AG10803 (cell line): ENCODE measurements at places on chromosomes 13 and 19.

GRCh38 chr13:37094840-37095239 is 10.6 kb downstream of the CSNK1A1L start:
- no peak for DNase-seq

GRCh38 chr13:59621773-59622172 is 542.0 kb downstream of the DIAPH3 start:
- no peak for DNase-seq

DNA sequence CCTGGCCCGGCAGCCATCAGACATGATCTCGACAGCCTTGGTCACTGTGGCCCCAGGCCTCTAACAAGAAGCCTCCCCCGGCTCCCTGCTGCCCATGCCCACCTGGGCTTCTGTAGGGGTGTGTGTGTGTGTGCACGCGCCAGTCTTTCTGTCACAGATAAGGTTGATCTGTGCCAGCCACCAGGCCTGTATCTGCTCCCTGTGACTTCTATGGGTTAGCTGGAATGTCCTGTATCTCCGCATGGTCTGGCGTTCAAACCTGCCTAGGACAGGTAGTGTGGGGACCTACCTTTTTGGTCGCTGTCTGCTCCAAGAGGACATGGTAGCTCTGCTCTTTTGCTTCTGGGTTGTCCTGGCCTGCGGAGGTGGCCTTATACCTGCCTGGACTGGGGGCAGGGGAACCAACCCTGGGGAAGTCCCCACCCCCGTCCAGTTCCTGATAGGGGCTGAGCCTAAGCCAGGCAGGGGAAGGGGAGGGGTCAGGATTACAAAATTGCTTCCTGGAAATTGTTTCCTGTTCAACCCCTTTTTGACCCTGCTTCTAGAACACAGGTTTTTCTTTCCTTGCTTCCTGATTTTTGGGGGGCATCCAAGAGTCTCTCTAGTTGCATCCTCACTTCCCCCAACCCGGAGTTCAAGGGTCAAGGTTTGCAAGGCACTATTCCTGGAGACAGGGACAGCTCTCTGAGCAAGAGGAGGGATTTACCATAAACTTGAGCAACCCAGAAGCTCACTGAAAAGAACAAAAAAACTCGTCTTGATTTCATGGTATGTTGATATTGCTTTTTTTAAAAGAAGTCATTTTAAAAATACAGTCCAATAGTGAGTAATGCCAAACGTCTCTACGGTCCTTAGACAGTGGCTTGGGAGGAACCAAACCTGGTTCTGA is at the start of gene LRG1:
TSS of gene LRG1 (minus strand) at position 344 of the 889 bp plus-strand sequence. CDS start at position 321, 23 bp downstream.
- no peak for DNase-seq

- DNase-seq = no peak
Measured at GRCh38 chr13:23651887-23652286, 81.7 kb downstream of the TNFRSF19 start.

- DNase-seq = peak; percentile 16
Measured at GRCh38 chr19:38734426-38735256, 9.6 kb downstream of the CAPN12 start.

- peak; percentile 18 for DNase-seq
Measured at GRCh38 chr13:98981369-98982080, 3.7 kb upstream of the DOCK9 start.

- no peak for DNase-seq
Measured at GRCh38 chr13:39144391-39144790, 106.1 kb downstream of the NHLRC3 start.
